ENCODE measurements at places on chromosomes 2 and 18.
A peak's percentile ranks its signal among the peaks of the same experiment; 100 is the strongest.

DNA sequence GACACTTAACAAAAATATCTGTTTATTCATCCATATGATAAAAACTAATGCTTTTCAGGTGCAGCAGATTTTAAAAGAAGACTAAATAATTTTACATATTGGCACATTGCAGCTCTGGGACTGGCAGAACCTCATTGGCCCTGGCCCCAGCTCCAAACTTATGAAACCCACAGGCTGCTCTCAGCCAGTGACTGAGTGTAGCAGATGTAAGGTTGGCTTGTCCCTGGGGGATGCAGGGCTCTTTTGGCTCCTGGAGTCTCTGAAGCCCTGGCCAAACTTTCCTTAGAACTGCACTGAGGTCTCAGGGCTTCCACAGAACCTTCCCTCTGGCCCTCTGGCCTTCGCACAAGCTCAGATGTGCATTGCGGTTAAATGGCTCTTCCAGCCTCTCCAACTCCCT is 725.0 kb upstream of the SOX11 start:
- no peak for DNase-seq

- DNase-seq = no peak
Measured at GRCh38 chr2:23183733-23184132, 201.2 kb upstream of the KLHL29 start.

DNA sequence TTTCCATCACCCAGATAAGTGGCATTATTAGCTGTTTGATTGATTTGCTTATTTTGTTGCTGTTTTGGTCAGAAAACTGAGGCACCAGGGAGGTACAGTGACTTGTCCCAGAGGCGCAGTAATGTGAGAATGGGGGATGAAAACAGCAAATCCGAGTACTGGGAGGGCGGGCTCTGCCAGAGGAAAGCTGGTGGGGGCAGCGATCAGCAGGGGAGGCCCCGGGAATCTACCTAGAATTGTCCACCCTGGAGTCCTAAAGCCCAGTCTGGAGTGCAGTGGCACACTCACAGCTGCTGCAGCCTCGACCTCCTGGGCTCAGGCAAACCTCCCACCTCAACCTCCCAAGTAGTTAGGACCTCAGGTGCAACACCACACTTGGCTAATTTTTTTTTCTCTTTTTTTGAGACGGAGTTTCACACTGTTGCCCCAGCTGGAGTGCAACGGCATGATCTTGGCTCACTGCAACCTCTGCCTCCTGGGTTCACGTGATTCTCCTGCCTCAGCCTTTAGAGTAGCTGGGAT is 17.0 kb upstream of the PTMA start:
- DNase-seq = no peak

DNA sequence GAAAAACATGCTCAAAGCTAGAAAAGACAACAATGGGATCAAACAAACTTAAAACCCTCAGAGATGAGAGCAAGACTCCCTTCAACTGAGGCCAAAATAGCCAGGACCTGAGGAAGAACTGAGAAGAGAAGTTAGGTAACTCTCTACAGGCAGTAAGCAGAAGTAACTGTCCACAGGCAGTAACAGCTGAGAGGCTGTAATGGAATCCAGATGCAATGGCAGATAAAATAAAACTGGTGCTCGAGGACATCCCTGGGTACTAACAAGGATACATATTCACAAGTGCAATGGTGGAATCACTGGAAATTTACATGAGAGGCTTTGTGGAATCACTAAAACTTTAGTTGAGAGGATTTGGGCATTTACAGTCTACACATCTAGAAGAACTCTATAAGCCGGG is 30.4 kb upstream of the C2orf66 start:
- no peak for DNase-seq

DNA sequence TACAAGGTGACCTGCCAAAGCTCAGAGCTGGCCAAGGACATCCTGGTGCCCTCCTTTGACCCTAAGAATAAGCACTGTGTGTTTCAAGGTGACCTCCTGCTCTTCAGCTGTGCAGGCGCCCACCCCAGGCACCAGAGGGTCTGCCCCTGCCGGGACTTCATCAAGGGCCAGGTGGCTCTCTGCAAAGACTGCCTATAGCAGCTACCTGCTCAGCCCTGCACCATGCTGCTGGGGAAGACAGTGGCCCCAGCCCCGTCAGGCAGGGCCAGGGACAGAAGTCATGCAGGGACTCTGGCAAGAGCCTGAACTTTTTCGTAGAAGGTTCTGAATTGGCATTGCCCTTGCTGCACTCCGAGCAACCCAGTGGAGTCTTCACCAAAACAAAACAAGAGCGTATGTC is 194.8 kb downstream of the MGAT5 start:
- no peak for DNase-seq

GRCh38 chr2:144583741-144584453 is 64.0 kb upstream of the ZEB2 start:
- DNase-seq = peak; percentile 39

Data from suppressor macrophage treated with lipopolysaccharide for 4 hours (primary cell).